AG04450 (cell line): ENCODE measurements at places on chromosomes 2 and 18. TPM values are rescaled to one million over a fixed set of nuclear protein-coding genes. Genes with fewer than 3 reads are reported as not detected.

TUBB8B gene
- polyA plus RNA-seq: 0.12 TPM in 1 of 2 replicates, not detected in the other

ARHGAP15 gene
- polyA plus RNA-seq: not detected in 2 replicates

SIX3 gene
- polyA plus RNA-seq: not detected in 2 replicates

VAMP5 gene
- polyA plus RNA-seq: 100 and 123 TPM in 2 replicates

POTEJ gene
- not detected in 2 replicates for polyA plus RNA-seq
